ENCODE measurements at places on chromosomes 1 and 21.

GRCh38 chr1:89587729-89588161, 45.2 kb upstream of the LRRC8C start:
- DNase-seq: no peak

GRCh38 chr21:36847189-36847588, 119.3 kb downstream of the HLCS start:
- DNase-seq: no peak

GRCh38 chr1:203754455-203754864, 10.5 kb upstream of the LAX1 start:
- DNase-seq: no peak

GRCh38 chr1:6960860-6961259, 175.6 kb downstream of the CAMTA1 start:
- no peak for DNase-seq

DNA sequence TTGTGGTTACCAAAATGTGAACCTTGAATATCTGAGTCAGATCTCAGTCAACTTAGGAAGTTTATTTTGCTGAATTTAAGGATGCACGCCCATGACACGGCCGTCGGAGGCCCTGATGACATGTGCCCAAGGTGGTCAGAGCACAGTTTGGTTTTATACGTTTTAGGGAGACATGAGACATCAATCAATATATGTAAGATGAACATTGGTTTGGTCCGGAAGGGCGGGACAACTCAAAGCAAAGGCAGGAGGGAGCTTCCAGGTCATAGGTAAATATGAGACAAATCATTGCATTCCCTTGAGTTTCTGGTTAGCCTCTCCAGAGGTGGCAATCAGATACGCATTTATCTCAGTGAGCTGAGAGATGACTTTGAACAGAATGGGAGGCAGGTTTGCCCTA, 1.0 kb upstream of the PRMT2 start:
- DNase-seq: no peak

- DNase-seq: no peak
Measured at GRCh38 chr1:203185585-203185984, 919 bp downstream of the CHI3L1 start.

All from right renal cortex interstitium (tissue), 3 donors.